NCI-H2171 treated with DMSO at 0.1 percent for 48 hours (cell line): ENCODE measurements at places on chromosomes 11 and 22.

DNA sequence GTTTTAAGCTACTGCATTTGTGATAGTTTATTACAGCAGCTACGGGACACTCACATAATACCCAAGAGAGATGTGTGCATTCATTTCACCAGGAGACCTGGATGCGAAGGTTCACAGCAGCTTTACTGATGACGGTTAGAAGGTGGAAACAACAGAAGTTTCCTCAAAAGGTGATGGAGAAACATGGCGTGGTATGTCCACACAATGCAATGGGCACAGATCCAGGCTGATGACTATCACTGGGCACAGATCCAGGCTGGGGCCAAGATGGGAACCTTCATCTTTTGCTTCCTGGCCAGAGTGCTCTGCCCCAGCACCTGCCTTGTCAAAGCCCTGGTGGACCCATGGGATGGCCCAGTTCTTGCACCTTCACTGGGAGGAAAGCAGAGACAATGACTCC, 30.6 kb upstream of the RFPL3 start:
- DNase-seq, result no peak

DNA sequence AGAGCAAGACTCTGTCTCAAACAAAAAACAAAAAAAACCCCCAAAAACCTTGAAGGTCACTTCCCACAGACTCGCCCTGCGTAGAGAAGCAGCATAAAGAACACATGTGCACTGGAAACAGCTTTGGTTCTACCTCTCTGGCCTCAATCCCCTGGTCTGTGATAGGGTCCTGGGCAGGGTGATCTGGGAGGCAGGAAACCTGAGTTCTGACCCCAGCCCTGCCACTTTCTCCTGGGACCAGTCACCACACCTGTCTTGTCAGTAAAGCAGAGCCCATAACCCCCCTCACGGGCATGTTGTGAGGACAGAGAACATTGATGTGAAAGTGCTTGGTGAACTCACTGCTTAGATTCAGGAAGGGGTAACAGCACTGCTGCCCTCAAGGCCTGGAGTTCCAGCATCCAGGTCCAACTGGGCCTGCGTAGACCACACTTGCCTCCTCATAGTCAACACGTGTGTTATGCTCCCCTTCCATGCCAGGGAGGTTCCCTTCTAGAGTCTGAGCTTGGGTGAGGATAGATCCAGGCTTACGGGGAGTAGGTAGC, 11.4 kb downstream of the UCP2 start:
- no peak for DNase-seq

DNA sequence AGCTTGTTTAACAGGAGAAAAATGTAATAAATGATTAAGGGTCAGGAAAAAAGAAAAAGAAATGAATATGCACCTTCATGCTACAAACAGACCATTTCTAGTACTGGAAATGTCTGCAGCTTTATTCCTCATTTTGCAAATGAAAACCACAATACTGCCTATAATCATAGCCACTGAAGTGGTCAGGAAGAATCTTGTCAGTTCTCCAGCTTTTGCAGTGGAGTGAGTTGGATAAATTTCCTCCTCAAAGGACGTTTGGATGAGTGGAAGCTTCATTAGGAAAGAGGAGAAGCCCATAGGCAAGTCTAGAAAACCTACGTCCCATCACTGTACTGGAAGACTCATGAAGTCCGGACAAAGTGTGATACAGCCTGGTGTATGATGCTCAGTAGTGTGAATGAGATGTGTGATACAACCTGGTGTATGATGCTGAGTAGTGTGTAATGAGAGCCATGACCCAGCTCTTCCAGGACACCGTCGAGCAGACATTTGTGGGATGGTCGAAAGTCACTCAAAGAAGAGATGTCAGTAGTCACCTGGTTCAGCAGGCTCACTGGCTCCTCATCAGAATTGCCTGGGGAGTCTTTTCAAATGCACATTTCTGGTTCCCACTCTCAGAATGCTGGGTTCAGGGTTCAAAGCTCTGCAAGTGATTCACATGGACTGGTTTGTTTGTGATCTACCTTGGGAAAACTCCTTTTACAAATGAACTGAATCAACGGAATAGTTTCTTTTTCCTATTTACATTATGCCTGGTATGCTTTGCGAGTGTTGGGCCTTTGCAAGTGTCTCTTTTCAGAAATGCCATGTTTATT, 101.3 kb downstream of the PDHX start:
- no peak for DNase-seq

DNA sequence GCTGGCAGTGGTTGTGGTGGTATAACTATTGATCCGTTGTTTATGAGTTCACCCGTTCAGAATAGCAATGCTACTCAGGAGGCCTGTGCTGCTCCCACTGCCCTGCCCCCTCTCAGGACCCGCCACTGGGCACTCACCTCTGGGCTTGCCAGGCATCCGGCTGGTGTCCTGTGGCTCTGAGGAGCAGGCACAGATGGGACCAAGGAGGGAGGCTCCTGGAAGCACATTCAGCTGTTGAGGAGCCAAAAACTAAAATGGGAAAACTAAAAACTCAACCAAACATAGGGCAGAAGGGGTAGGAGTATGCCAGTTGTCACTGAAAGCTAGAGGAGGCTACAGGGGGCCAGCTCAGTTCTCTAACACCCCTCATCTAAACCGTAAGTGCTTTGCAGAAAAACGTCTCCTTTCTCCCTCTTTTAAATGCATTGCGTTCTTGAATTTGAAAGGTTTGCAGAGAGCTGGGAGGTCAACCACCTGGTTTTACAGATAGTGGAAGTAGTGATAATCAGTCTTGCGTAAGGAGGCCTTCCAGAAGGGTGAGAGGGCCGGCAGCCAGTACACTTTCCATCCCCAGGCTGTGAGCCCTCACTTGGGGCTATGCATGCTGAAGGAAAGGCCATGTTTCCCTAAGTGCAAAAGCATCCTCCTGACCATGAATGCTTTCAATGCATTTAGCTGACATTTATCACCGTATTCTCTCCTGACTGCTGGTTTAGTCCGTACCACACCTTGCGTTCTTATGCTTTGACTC, 547.4 kb downstream of the NTM start:
- no peak for DNase-seq
